ENCODE measurements at places on chromosomes 5 and 9. TPM values are rescaled to one million over a fixed set of nuclear protein-coding genes. Genes with fewer than 3 reads are reported as not detected.

GRCh38 chr9:136091582-136092352, 3.3 kb downstream of the NACC2 start:
- no peak for DNase-seq

DNA sequence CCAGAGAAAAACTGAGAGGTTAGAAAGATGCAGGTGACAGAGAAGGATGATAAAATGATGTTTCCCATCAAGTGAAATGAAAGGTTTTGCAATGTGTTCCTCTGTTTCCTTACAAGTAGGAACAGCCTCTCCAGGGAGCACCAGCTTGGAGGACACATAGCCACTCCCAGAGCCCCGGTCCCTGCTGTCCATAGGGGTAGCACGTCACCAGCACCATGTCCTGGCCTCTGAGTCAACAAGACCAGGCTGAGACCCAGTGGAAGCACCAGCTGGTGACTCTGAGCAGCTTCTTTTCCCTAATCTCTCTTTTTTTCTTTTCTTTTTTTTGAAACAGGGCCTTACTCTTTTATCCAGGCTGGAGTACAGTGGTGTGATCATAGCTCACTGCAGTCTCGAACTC, 19.4 kb upstream of the HMCN2 start:
- DNase-seq: no peak

GRCh38 chr5:66894480-66895240, 298.5 kb downstream of the MAST4 start:
- no peak for DNase-seq

- DNase-seq: no peak
These were observed 154.4 kb downstream of the DEPDC1B start for GRCh38 chr5:60545551-60545950.

DNA sequence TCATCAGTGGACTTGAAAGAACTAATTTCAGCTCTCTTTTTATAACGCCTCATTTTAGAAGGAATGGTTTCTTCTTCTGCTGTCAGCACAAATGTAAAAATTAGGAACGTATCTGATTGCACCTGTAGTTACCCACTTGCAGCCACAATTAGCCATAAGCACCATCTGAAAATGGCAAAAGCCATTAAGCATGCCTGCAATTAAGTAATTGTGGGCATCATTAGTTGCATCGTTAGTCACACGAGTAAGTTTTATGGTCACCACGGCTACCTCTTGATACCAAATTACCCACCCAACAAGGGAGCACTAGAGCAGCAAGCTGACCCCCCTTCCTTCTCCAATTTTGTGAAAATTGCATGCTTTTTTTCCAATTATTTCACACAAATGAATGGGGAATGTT, 25.8 kb upstream of the SLC44A1 start:
- DNase-seq: no peak

DNA sequence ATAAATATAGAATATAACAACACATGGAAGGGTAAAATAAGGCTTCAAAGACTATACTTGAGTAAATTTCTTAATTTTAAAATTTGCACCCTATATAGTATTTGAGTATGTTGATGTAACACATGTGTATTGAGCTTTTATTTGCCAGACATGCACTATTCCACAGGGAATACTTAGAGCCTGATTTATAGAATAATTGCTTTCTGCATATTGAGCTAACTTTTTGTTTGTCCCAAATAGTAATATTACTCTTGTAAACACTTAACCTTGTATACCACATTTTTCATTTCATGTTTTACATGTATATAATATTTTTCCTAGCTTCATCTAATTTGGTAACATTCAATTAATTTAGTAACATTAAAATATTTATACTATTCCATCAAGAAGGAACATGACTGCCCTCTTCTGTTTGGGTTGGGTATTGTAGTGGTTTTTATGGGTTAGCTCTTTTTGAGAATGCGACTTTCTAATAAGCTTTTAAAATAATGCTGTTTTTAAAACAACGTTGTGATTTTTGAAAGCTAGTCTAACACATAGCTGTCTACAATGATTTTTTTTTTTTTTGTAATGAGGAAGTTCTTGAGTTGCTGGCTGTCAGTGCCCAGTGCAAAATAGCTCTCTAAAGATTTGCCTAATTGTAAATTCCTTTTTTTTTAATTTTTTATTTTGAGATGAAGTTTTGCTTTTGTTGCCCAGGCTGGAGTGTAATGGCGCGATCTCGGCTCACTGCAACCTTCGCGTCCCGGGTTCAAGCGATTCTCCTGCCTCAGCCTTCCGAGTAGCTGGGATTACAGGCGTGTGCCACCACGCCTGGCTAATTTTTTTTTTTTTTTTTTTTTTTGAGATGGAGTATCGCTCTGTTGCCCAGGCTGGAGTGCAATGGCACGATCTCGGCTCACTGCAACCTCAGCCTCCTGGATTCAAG, 4.8 kb downstream of the SUB1 start:
- DNase-seq: no peak

GRCh38 chr5:98175474-98175873, 598.0 kb upstream of the RGMB start:
- no peak for DNase-seq

- DNase-seq: no peak
These were observed 624.9 kb upstream of the GRAMD2B start for GRCh38 chr5:125798307-125798706.

DNA sequence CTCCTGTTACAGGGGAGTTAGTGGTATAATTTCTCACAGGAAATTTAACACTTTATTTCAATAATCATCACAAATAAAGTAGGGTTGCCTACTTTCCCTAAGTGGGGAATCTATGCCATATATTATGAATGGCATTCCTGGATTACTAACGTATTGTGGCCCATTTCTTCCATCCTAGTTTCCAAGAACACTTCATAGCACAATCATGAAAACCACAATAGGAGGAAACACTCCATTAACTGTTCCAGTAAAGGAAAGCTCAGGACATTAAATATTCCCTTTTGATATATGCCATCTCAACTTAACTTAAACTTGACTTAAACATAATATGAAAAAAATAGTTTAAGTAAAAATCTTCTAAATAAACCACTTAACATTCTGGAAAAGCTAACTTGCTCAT, 2.1 kb downstream of the CPLANE1 start:
- DNase-seq: no peak

- DNase-seq: no peak
These were observed 13.9 kb downstream of the TLR4 start for GRCh38 chr9:117718085-117718484.

DNA sequence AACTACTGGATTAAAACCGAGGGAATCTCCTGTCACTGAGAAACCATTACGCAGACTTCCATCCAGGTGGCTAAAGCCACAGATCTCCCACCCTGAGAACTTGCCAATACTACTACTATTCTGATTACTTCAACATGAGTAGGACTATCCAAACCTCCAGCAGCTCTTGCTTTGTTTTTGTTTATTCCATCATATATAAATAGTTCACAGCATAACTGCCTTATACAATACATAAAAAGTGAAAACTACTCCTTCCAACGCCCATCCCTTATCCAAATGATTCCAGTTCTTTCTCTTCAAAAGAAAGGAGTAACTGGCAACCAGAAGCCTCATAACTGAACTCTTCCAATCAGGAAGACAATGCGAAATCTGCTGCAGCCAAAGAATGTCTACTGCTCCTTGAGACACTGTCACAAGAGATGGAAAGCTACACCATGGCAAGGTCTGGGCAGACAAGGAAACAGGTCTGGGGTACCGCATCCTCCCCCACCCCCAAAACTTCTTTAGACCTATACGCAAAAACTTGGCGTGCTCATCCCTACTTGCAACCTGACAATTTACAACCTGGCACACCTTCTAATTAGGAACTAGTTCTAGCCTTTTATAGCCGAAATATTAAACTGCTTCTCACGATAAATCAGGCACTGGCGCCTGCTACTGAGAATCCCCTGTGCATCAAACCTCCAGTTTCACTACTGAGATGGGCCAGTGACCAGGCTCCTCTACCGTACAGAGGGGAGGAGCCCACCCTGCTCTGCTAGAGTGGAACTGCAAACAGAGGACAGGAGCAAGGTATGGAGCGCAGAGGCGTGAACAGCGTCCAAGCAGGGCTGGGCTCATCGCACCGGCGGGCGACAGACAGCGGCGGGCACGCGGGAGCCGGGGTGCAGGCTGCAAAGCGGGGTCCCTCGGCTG, 986 bp downstream of the PLPP1 start:
- DNase-seq: no peak

GRCh38 chr5:61647672-61648071, 315.6 kb downstream of the ZSWIM6 start:
- DNase-seq: no peak

- DNase-seq: no peak
These were observed 480.4 kb upstream of the TUSC1 start for GRCh38 chr9:26158631-26159150.

DNA sequence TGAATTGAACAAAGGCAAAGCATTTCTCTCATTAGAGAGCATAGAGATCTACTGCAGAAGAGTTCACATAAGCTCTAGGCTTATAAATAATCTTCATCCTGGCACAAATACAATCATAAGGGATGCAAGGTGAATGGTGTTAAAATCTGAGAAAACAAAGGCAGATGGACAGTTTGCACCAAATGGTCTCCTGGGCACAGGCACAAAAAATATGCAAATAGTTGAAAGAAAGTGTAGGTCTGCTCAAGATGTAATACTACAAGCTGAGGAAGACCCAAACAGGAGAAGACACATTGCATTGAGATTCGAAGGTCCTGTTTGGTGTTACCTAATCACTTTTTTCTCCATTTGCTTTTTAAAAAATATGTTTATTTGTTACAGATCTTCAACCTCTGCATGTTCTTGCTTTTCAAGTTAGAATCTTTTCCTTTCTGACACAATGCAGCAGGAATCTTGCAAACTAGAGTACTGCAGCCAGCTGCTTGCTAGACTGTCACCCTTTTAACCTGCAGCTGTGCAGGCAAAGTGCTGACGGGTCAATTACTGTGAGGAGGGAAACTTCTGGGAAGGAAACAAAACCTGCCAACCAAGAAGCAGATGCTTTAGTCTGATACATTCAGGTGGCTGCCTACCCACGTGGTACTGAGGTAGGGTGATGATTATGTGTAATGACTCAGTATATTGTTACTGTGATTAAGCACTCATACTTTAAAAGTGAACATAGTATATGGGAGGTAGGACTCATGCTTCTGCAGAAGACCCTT, 1048.6 kb upstream of the SEMA6A start:
- no peak for DNase-seq

DNA sequence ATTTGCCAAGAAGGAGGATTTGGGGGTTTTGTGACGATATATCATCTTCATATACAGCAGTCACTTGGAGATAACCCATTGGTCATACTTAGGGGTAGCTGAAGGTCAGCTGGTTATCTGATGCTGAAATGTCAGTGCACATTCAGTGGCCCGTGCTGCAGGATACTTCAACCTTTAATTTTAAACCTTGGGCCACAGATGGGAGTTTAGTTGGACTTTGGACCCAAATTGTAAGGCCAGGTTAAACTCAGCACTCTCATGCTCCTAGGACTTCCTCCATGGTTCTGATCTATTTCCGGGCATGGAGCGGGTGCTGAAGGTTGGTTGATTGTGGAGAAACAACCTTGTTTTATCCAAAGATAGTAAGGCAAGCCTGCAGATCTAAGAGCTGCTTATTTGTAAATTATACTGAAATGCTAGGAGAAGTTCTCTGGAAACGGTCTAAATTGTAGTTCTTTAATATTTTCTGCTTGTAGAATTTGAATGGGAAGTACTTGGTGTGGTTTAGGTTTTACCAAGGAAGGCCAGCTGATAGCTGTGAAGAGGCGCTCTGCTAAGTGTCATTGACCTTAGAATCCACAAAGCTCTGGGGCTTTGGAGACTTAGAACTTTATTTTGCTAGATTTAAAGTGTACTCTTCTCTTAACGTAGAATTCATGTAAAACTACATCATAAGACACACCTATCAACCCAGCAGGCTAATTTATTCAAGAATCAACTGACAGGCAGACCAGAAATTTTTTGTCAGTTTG, 38.6 kb downstream of the SLC44A1 start:
- DNase-seq: no peak

The HSPB3 gene
- polyA plus RNA-seq: not detected

The LECT2 gene
- polyA plus RNA-seq: 0.95 TPM

The CLK4 gene
- polyA plus RNA-seq: 78.5 TPM

The TLE1 gene
- 43.6 TPM for polyA plus RNA-seq

The SLC25A2 gene
- polyA plus RNA-seq: not detected

The DOK3 gene
- polyA plus RNA-seq: 7.3 TPM

The SEC16A gene
- 69.4 TPM for polyA plus RNA-seq
